ENCODE measurements at places on chromosomes 2 and 18. TPM values are rescaled to one million over a fixed set of nuclear protein-coding genes. Genes with fewer than 3 reads are reported as not detected.

The PCARE gene
- total RNA-seq = 0.74 TPM

The MROH2A gene
- not detected for total RNA-seq

The COL4A3 gene
- total RNA-seq = 2.2 TPM

The SERPINB2 gene
- total RNA-seq = not detected

The POTEC gene
- total RNA-seq = not detected

The NDUFAF7 gene
- 28.3 TPM for total RNA-seq

The WDSUB1 gene
- 11.9 TPM for total RNA-seq

The SOWAHC gene
- total RNA-seq = 1.7 TPM

The CYP20A1 gene
- 11.0 TPM for total RNA-seq

The GALNT3 gene
- not detected for total RNA-seq

DNA sequence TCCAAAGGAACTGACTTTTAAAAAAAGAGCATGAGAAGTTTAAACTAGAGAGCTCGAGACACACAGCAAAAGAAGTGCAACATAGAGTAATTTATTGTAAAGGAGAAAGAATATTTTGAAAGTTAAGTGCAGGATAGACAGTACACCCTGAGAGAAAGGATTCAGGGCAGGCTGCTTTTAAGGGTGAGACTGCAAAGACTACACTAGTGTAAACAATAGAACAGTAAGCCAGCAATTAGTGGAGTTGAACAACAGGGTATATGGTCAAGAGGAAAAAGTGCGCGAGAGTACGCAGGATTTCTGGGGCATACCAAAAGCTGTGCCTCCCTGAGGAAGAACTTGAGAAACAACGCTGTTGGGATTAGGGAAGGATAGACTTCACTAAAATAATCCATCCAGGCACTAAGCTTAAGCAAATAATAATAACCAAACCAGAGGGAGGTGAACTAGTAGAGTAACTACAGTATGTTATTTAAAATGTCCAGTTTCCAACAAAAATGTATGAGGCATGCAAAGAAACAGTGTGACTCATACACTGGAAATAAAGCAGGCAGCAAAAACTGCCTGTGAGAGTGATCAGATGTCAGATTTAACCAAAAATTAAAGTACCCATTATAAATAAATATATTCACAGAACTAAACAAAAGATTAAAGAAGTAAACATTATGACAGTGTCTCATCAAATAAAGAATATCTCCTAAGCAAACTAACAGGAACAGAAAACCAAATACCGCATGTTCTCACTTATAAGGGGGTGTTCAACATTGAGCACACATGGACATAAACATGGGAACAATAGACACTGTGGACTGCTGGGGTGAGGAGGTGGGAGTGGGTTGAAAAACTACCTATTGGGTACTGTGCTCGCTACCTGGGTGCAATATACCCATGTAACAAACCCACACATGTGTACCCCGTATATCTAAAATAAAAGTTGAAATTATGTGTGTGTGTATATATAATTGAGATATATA is 40.5 kb upstream of the EMILIN2 start:
- no peak overlapping the region for H3K27ac ChIP-seq
- H3K4me3 ChIP-seq = no peak overlapping the region
- H3K4me1 ChIP-seq = no peaks in the 10 kb centered on the region
- H3K36me3 ChIP-seq = peaks cover 6% of the 10 kb centered on the region
- H3K27me3 ChIP-seq = no peaks in the 10 kb centered on the region
- DNase-seq = no peak

- no peak for DNase-seq
- H3K27me3 ChIP-seq = no peaks in the 10 kb centered on the region
- H3K36me3 ChIP-seq = no peaks in the 10 kb centered on the region
- peaks cover 19% of the 10 kb centered on the region for H3K4me1 ChIP-seq
- no peak overlapping the region for H3K27ac ChIP-seq
Observed at GRCh38 chr2:173099804-173100203, 24.2 kb downstream of the MAP3K20 start.

GRCh38 chr2:17148407-17149145 is 369.7 kb downstream of the RAD51AP2 start:
- H3K27me3 ChIP-seq = no peaks in the 10 kb centered on the region
- H3K4me1 ChIP-seq = no peaks in the 10 kb centered on the region
- no peak overlapping the region for H3K27ac ChIP-seq
- no peaks in the 10 kb centered on the region for H3K36me3 ChIP-seq
- no peak for DNase-seq

DNA sequence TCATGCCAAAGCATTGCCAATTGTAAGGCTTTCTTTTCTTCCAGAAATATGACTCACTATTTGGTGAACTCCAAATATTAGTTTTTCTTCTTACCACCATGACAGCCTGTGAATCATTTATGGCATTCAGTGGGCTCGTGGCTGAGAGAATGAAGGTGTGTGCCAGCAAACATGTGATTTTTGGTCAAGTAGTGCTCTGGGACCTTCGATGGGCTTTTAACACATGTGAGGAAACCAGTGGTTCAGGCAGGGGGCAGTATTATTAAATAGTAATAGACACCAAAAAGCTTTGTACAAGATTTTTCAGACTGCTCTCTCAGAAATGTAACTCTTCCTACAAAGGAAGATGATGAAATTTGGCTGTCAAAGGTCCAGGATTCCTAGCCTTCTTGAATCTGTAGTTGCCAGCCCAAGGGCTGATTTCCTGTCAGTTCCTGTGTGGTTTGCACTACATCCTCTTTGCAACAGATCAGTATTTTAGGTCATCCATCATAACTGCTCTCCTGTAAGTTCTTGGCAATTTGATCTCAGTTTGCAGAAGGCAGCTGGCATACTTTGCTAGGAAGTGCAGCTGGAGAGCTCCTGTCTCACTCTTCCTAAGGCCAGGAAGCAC is 64.3 kb downstream of the BABAM2 start:
- H3K4me1 ChIP-seq = peaks cover 3% of the 10 kb centered on the region
- H3K4me3 ChIP-seq = no peak overlapping the region

DNA sequence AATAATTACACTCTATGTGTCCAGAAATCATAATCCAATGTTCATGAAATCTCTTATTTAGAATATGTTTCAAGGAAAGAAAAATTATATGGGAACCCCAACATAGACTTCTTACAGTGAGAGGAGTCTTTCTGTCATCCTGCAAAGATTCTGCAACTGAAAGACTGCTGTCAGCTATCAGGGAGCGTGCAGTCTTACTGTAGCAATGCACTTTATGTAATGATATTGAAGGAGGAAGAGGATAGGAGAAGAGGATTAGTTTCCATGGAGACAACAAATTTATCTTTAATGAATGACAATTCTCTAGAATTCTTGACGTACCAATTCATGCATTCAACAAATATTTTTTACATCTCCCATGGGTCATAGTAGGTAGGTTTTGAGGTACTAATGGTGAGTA is 61.3 kb upstream of the MYT1L start:
- no peak for DNase-seq
- H3K4me1 ChIP-seq = no peaks in the 10 kb centered on the region
- H3K27ac ChIP-seq = no peak overlapping the region
- H3K27me3 ChIP-seq = no peaks in the 10 kb centered on the region
- H3K36me3 ChIP-seq = no peaks in the 10 kb centered on the region

DNA sequence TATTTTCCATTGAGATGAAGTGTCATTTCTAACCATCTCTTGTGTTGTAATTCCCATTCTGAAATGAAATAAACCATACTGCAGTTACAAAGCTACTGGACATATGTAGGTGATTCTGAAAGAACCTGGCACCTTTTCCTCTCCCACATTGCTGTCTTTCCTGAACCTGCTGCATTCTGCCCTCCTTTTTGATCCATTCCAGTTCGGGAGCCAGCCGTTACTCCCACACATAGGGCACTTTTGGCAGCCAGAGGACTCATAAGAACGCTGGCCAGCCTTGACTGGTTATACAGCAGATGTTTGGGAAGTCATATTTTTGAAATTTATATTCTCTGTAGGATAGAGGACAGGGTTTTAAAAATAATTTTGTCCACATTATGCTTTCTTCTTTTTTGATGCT is 369.8 kb upstream of the CDH7 start:
- H3K36me3 ChIP-seq = no peaks in the 10 kb centered on the region
- H3K4me1 ChIP-seq = no peaks in the 10 kb centered on the region
- H3K27ac ChIP-seq = no peak overlapping the region

DNA sequence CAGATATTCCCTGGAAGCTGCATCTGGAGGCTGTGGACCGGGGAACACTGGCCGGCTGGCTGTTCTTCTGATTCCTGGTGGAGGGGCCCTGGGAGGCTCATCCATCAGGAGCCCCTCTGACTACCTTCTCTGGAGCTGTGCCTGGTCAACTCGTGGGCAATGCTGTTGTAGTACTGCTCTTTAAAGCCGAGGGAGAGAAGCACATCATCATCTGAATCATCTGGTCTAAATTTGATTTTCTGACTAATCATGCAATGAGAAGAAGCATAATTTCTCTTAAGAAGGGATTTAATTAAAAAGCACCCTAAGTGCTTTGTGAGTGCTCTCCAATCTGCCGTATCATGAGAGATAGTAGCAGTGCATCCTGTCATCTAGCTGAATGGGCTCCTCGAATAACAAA is 229.5 kb downstream of the FHOD3 start:
- no peaks in the 10 kb centered on the region for H3K4me1 ChIP-seq
- DNase-seq = no peak
- no peaks in the 10 kb centered on the region for H3K27me3 ChIP-seq
- no peaks in the 10 kb centered on the region for H3K36me3 ChIP-seq
- H3K4me3 ChIP-seq = no peak overlapping the region

- H3K27ac ChIP-seq = no peak overlapping the region
- no peaks in the 10 kb centered on the region for H3K36me3 ChIP-seq
- no peak for DNase-seq
- H3K27me3 ChIP-seq = no peaks in the 10 kb centered on the region
- no peak overlapping the region for H3K4me3 ChIP-seq
- peaks cover 22% of the 10 kb centered on the region for H3K4me1 ChIP-seq
Observed at GRCh38 chr2:229089776-229090175, 181.3 kb downstream of the PID1 start.

DNA sequence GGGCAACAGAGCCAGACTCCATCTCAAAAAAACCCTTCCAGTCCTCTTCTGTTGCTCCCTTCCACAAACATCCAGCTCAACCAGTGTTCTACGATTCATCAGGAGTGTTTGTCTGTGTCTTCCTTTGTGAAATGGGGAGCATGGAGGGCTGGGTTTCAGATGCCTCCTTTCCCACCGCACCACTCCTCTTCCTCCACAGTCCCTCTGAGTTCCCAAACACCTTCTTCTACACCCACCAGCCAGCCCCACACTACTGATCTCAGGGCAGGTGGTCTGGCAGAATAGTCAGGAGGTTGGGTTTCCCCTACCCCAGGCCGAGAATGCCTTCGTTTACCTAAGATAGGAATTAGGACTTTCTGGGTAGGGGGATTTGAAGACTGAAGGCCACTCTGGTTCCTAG is 36.9 kb downstream of the NGEF start:
- no peak overlapping the region for H3K4me3 ChIP-seq
- H3K27me3 ChIP-seq = no peaks in the 10 kb centered on the region
- DNase-seq = no peak
- no peak overlapping the region for H3K27ac ChIP-seq

GRCh38 chr18:62069556-62069955 is 117.3 kb downstream of the PIGN start:
- peaks cover 7% of the 10 kb centered on the region for H3K36me3 ChIP-seq
- no peaks in the 10 kb centered on the region for H3K4me1 ChIP-seq
- no peak for DNase-seq
- H3K27me3 ChIP-seq = no peaks in the 10 kb centered on the region

DNA sequence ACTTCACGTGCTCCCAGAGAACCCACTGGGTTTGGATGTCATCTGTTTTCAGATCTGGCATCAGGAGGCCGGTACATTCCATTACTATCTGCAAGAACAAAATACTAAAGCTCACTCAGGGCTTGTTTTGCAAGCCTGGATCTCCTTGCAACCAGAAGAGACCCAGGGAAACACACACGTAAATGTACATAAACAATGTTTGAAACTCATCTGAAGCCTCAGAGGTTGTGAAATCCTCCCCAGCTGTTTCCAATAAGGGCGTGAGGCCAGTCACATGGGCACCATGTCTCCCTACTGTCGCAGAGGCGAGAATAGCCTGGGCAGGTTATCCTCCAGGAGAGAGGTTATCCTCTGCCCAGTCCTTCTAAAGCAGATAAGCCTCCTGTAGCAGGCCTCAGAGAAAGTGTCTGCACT is 186.9 kb downstream of the GFPT1 start:
- H3K27ac ChIP-seq = no peak overlapping the region
- no peak for DNase-seq
- no peak overlapping the region for H3K4me3 ChIP-seq
- H3K36me3 ChIP-seq = peaks cover 12% of the 10 kb centered on the region

DNA sequence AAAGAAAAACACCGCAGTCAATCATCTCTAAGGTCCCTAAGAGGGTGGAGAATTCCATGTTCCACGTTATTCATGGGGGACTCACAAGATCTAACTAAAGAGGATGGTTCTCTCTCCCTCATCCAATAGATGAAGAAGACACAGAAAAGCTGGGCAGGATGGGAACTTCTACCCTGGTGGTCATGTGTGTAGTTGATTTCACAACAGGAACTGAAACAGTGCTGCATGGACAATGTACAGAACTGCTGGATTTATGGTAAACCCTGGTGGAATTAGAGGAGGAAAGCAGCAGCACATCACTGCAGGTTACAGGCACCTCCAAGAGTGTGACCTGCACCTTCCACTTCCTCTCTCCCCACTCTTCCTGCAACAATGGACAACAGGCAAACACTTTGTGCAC is 31.4 kb downstream of the FECH start:
- no peaks in the 10 kb centered on the region for H3K4me1 ChIP-seq
- H3K36me3 ChIP-seq = no peaks in the 10 kb centered on the region
- H3K27ac ChIP-seq = no peak overlapping the region
- no peak for DNase-seq
- no peak overlapping the region for H3K4me3 ChIP-seq
- H3K27me3 ChIP-seq = no peaks in the 10 kb centered on the region

- H3K4me1 ChIP-seq = no peaks in the 10 kb centered on the region
- no peak for DNase-seq
- no peaks in the 10 kb centered on the region for H3K36me3 ChIP-seq
Observed at GRCh38 chr18:28791101-28791500, 614.2 kb upstream of the CDH2 start.

DNA sequence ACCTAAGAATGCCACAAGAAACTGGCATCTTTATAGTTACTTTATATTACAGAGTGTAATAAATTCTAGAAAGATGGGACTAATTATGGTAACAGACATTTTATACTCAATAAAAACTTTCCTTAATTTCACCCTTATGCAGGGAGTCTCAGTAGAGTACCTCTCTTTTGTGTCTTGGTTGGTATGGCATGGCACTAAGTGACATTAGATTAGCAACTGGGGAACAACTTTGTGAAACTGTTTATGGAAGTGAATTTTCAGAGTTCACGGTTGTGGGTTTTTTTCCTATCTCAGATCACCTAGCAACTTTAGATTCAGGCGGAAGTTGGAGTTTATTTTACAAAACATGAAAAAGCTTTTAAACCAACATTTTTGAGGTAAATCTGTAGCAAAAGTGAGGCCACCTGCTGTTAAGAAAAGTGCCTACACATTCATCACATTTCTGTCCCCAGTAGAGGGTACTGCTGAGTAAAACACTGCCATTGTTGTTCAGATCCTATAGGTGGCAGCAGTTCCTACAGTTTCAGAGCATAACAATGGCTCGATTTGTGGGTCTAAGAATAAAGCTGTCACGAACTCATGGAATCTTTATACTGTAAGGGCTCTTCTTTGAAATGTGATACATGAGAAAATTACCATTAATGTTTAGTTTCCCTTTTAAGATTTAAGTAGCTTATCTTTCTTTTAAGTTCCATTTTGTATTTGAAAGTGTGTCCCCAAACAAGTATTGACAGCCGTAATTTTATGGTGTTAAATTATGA is 117.6 kb downstream of the CAMKMT start:
- H3K27me3 ChIP-seq = no peaks in the 10 kb centered on the region
- peak; percentile 51 for DNase-seq
- no peak overlapping the region for H3K4me3 ChIP-seq
- H3K4me1 ChIP-seq = no peaks in the 10 kb centered on the region

- no peak overlapping the region for H3K4me3 ChIP-seq
- no peak overlapping the region for H3K27ac ChIP-seq
- DNase-seq = no peak
- H3K4me1 ChIP-seq = no peaks in the 10 kb centered on the region
- H3K27me3 ChIP-seq = no peaks in the 10 kb centered on the region
Observed at GRCh38 chr2:192424243-192424642, 229.5 kb upstream of the TMEFF2 start.

Data from heart right ventricle (tissue), 16 donors.